ENCODE measurements at places on chromosomes 16 and 17.

GRCh38 chr16:69553332-69553731 lies 12.4 kb upstream of the NFAT5 start:
- no peak for DNase-seq

GRCh38 chr17:73932216-73932749 lies 271.2 kb upstream of the RPL38 start:
- DNase-seq, result no peak

GRCh38 chr16:7742626-7743025 lies 410.0 kb downstream of the RBFOX1 start:
- no peak for DNase-seq

DNA sequence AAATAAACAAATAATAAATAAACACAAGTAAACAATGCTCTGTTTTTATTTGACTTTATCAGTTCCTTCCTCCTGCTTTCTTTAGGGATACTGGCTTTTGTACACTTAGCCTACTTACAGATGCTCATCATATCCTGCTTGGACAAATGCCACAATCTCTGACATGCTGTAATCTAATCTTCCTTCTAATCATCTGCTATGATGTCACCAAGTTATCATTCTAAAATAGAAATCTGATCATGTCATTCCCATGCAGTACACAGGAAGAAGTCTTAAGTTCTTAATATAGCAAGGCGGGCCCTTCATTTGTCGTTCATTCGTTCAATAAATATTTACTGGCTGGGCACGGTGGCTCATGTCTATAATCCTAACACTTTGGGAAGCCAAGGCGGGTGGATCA lies 9.1 kb upstream of the UBB start:
- no peak for DNase-seq

DNA sequence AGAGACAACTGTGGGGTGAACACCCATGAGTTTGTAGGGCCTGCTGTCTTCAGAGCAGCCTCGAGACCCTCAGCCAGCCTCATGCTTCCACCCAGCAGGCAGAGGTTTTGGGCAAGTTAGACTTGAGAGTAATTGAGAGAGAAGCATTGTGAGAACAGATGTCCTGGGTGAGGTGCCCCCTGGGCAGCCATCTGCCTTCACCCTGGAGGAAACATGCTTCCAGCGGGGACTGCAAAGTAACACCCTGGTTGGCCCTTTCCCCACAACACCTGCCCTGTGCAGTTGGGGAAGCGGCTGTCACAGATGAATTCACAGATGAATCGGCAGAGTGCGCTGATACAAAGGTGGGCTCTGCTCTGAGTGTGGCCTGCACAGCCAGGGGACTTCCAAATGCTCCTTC lies 23.4 kb downstream of the ATPAF2 start:
- no peak for DNase-seq

GRCh38 chr17:3033248-3033640 lies 30.2 kb downstream of the OR1D5 start:
- DNase-seq, result no peak

- no peak for DNase-seq
These were observed 22.4 kb downstream of the KDM8 start for GRCh38 chr16:27225536-27226360.
